ENCODE measurements at places on chromosomes 16 and 17.

DNA sequence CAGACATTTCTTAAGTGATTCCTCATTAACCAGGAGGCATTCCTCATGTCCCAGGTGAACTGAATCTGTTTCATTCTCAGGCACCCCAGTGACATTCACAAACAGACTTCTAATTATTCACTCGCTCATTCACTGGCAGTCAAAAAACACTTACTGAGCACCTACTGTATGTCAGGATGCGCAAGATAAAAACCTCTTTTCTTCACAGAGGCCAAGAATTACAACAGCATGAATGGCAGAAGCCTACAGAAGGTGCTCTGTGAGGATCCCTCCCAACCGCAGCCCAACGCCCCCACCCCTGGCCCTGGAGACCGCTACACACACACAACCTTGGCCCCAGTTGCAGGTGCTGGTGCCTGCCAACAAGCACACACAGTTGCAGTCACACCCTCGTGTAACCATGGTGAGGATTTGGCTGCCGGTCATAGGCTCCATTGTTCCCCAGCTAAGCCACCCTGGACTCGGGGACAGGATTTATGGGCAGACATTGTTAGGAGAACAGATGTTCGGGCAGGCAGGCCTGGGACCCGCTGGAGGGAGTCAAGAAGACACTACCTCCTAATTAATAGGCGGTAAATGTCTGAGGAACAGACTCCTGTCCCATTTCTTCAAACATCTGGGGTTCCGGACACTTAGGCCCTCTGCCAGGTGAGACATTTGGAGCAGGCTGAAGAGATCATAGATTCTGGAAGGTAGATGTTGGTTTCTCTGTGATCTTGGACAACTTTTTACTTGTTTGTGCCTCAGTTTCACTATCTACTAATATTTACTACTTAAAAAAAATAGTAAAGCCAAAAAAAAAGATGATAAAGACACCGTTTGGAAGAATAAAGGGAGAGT, 43.2 kb downstream of the CUEDC1 start:
- DNase-seq, result no peak

DNA sequence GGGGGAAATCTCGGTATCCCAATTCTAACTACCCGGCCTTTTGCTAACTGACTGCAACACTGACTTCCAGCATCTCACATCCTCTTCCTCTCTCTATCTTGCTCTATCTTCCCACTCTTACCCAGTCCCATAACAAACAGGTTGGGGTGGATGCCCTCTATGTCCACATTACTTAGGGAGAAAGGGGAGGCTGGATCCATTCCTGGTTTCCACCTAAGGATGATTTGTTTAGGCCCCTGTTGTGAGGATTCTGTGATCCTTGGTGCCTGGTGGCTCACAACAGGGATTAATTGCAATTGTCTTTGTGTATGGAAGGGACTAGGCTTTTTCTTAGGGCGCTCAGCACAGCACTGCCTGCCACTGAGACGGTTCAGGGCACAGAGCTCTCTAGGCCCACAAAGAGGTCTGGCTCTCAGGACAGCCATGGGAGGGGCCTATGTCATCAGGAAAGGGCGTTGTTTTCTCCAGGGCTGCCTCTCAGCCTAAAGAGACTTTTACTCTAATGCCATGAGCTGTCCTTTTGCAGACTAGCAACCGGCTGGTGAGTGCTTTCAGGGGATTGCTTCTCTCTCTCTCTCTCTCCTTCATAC, 612.1 kb upstream of the SALL1 start:
- no peak for DNase-seq

- DNase-seq, result no peak
These were observed 25.5 kb downstream of the TIMM22 start for GRCh38 chr17:1022278-1023024.

DNA sequence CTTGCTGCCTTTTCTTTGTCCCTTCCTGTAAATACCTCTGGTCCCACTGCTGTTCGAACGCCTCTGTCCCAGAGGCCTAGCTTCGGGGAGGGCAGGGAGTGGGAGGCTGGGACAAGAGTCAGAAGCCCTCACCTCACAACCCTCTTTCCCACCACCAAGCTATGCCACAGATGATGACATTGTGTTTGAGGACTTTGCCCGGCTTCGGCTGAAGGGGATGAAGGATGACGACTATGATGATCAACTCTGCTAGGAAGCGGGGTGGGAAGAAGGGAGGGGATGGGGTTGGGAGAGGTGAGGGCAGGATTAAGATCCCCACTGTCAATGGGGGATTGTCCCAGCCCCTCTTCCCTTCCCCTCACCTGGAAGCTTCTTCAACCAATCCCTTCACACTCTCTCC, 10.4 kb downstream of the ARRB2 start:
- DNase-seq, result no peak

DNA sequence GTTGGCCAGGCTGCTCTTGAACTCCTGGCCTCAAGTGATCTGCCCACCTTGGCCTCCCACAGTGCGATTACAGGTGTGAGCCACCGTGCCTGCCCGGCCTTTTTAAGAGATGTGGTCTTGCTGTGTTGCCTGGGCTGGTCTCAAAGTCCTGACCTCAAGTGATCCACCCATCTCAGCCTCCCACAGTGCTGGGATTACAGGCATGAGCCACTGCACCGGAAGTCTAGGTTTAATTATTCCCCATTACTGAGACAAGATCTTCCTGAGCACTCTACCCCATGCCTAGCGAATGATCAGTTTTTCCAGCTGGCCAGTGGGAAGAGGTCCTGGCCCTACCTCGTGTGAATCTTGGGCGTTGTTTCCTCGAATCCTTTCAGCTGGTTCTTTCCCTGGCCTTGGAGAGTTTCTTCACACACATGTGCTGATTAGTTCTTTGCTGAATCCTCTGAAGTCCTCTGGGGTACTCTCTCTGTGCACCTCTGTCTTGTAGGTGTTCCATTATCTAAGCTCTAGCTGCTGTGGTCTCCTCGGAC, 18.9 kb downstream of the C16orf54 start:
- DNase-seq, result no peak

- no peak for DNase-seq
These were observed 413.1 kb upstream of the MON1B start for GRCh38 chr16:76777721-76778465.

DNA sequence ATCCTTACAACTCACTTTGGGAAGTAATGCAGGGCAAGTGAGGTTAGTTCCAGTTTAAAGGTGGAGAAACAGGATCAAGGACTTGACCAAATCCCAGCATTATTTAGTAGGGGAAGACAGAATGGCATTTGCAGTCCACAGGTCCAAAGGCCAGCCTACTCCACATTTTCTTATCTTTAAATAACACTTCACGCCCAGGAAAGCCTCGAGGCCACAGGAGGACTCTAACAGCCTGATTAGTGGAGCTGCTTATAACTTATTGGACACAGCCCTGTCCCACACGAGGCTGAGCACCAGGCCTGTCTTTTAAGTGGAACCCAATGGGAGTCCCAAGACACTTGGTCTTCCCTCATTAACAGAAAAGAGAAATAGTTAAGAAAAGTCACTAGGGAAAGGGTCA, 12.1 kb upstream of the HYDIN start:
- no peak for DNase-seq

GRCh38 chr17:181245-182049, at the start of gene DOC2B:
TSS of gene DOC2B (minus strand) at chr17:181650. CDS start at chr17:181479, 171 bp downstream.
- no peak for DNase-seq

DNA sequence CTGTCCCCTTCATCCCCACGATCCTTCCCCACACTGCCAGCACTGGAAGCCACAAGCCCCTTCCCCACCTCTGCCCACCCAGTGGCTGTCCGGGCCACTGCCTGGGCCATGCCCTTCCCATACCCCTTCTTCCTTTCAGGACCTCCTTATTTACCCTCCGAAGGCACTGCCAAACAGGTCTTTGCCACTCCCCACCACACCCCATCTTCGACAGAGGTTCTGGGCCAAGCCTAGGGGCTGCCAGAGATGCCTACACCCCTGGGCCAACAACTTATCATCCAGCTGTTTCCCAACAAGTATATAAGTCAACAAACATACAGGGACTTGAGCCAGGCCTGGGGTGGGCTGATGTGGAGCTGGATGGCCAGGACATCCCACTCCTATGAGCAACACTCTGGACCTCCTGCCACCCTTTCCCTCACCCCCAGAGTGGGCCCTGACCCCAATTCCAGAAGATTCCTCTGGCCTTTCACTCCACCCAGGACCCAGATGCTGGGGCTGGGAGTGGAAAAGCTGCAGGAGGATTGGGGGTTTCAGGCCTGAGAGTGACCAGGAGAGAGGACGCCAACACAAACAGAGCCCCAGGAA, 1.5 kb upstream of the PPP1R1B start:
- no peak for DNase-seq

GRCh38 chr17:63268827-63269226, 177.3 kb downstream of the CYB561 start:
- no peak for DNase-seq

GRCh38 chr17:20009302-20010098, at the start of gene SPECC1:
TSS of gene SPECC1 (plus strand) at chr17:20009359. CDS start at chr17:20096652, 87,293 bp downstream.
- peak; percentile 94 for DNase-seq

Measured in erythroblast (primary cell).